NT2/D1 (cell line): ENCODE measurements at places on chromosomes 5 and 9.

- DNase-seq, result no peak
Observed at GRCh38 chr9:83220730-83221129, 157.8 kb upstream of the RASEF start.

DNA sequence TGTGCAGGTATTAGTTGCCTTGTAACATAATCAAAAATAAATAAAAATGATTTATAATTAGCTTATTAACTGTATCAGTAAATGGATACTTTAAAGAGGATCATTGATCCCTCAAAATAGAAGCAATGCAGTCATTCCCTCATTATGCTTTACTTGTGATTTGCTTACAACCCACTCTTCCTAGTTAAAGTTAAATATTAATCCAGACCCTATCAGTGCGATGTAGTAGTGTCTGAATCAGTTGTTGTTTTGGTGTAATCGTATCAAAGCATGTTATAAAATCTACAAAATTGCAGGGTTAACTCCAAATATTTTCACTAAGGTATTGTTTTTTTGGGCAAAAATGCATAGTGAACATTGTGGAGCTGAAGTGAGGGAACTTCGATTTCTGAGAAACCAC, 17.6 kb downstream of the TENT4A start:
- no peak for DNase-seq

DNA sequence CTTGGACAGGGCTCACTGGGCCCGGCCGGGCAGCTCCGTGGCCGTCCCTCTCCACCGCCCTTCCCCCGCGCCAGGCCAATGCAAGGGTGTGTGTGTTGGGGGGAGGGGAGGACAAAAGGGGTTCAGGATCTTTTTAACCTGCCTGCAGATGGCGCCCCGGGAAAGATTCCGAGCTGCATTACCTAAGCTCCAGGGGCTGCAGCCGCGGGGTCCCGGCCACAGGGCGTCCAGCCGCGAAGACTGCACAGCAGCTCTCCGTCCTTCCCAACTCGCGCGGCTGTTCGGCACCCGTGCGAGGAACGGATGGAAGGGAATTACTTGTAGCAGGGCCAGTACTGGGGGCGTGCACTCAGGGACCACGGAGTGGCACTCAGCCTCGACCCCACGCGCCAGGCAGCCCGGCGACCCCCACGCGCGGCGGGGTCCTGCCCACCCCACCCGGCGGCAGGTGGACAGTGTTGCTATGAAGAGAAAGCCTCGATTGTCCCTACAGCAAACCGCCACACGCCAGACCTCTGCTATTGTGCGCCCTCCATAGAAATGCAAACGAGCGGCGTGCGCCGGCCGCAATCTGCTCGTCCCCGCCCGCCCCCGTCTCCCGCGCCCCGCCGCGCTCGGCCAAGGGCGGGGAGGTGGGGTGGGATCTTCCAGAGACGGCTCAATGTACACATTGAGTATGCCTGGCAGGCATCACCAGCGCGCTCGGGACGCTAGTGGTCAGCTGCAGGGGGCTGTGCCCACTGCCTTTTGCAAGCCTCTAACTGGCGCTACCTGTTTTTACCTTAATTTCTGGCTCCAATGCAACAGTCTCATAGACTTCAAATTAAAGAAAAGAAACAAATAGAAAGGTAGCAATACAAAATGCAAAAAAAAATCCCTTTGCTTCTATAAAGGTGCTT, 796 bp upstream of the GADD45G start:
- peak; percentile 93 for DNase-seq

- no peak for DNase-seq
Observed at GRCh38 chr9:119318371-119318770, 50.9 kb downstream of the BRINP1 start.

DNA sequence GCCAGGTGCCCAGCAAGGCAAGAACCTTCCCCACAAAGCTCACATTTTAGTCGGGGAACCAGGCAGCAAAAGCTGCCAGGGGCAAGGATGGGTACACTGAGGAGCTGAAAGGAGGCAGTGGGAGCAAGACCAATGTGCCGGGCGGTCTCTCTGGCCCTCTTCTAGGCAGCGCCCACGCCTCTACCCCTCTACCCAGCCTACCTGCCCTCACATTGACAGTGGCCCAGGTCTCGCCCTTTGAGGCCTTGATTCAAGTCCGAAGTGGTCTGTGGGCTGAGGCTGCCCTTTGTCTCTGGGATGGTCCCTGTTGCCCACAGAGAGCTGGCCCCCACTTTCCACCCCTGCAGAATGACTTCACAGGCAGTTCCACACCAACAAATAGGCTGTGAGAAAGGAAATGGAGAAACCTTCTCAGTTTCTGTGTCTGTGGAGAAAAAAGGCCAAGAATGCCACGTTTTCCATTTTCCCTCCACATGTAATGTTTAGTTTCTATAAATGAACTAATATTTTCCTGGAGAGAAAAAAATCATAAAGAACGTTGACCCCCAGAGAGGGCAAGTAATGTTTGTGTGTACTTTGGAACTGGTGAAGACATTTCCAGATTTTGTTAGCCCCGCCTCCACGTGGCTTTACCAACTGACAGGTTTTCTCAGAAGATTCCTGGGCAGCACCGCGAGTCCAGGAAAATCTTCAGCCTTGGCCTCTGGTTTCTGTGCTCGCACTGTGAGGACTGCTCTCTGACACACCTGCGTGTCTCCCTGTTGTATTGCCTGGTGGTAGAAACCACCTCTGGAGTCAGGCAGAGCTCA, 57.4 kb upstream of the ANGPTL2 start:
- no peak for DNase-seq

DNA sequence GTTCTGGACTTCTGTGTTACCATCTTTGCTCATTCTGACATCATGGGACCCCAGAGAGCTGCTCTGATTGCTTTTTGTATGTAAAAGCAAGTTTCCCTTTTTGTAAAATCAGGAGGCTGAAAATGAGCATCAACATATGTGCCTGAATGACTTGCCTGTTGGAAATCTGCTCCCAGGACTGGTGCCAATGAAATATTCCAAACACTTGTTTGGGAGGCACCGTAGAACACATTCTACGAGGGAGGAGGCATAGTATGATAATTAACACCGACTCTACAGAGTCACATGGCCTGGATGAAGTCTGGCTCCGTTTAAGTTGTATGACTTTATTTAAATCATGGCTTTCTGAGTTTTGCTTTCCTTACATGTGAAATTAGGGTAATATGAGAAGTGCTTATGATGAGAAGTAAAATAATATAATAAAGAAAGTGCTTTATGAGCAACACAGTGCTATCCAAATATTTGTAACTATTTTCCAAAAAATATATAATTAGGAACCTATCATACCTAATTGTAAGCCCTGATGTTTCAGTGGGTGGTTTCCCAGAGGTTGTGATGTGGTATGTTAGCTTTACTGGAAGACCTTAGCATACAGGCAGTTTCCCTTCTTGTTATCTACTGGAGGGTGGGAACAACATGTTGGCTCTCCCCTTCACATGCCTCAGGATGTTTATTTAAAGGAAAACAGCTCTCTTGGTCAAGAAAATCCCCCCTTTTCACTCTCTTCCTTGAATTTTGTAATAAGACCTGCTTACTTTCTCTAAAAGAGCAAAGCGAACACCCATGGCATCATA, 238.1 kb downstream of the FBXL7 start:
- no peak for DNase-seq

GRCh38 chr9:76810377-76810957, 46.2 kb downstream of the PCA3 start:
- peak; percentile 62 for DNase-seq

GRCh38 chr5:142654578-142655058, 31.3 kb downstream of the FGF1 start:
- no peak for DNase-seq

DNA sequence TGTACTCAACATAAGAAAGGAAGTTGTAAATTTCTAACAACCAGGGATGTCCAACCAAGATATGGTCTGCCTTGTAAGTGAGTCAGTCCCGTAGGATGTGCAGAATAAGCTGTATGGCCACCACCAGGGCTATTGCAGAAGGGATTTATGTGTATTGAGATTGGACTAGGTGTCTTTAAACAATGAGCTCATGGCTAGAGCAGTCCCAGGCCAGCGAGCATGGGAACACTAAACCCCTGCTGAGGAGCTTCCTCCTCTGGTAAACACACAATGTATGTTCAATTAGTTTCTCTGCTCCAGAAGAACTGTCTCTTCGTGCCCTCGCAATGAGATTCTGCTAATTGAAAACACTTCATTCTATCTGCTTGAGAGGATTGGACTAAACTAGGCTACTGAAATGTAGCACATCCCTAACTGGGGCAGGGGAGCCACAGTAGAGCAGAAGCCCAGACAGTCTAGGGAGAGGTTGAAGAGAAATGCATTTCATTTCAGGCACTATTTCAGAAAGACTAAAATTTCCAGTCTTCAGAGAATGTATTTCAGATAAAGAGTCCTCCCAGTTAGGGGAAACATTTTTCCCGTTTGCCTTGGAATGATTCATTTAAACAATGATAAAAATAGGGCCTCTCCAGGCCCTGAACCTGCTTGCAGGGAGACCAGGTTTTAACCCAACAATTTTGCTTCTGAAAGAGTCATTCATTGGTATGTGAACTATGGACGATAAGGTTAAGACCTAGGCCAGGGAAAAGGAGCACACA, 154.7 kb downstream of the FAM114A2 start:
- DNase-seq, result no peak

DNA sequence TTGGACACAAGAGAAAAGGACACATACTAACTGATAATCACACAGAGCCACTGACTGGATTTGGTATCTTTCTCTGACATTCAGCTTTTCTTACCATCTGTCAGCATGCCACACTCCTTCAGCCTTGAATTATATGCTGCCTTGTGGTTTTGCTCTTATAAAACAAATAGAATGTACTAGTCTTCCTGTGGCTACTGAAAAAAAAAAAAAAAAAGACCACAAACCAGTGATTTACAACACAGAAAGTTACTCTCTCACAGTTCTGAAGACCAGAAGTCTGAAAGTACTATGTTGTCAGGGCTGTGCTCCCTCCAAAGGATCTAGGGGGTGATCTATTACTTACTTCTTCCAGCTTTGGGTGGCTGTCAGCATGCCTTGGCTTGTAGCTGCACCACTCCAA, 82.3 kb downstream of the THBS4 start:
- no peak for DNase-seq

DNA sequence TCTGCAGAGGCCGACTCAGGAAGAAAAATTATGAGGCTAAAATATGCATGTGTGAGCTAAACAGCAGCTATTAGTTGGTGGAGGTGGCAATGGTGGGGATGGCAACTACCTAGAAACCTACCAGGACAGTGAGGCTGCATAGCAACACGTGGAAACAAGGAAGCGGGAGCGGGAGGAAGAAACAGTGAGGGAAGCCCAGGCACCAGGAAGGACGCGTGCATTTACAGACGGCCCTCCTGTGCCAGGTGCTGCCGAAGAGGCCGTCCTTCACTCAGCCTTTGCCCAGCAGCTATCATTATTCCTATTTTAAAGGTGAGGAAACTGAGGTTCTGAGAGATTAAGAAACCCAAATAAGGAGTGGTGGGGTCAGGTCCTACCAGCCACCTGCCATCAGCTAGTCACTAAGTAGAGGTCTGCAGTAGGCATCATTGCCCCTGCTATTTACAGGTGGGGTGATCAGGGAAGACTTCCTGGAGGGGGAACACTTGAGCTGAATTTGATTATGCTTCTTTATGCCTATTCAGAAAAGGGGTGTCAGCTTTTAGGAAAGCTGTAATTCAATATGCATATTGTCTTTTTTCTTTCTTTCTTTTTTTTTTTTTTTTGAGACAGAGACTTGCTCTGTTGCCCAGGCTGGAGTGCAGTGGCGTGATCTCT, 125.3 kb downstream of the CRB2 start:
- DNase-seq, result no peak

DNA sequence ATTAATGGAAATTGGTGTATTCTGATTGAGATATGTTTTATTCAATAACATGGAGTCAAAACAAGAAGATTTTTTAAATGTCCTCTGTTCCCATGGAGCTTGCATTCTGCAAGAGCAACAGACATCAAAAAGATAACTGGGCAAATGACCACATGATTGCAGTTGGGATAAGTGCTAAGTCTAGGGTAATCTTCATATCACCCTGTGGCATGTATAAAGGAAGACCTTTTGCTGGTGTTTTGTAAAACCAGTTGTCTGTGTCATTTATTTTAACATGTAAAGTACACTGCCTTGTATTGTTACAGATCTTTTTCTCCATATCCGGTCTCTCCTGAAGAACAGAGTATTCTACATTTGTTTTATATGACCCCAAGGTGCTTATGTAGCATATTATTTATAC, 44.0 kb downstream of the PTCD2 start:
- DNase-seq, result no peak

GRCh38 chr9:20551835-20552234, 70.5 kb downstream of the MLLT3 start:
- DNase-seq, result no peak

DNA sequence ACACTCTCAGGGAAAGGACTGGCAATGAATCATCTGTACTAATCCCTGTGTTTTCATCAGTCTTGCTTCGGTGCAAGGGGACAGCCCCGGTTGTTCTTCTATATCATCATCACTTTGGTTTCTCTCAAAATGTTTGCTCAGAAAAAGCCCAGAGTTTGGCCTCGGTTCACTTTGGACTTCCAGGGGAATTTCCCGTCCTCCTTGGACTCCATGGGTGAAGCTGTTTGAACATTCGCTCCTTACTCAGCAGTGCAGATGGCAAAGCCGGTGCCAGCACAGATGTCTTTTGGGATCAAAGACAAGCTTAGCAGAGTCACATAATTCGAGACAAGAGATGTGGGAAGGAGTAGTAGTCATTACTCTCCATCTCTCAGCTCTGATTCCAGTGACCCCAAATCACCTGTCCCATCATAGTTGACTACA, 69.8 kb upstream of the TNFSF8 start:
- DNase-seq, result no peak

- DNase-seq, result no peak
Observed at GRCh38 chr9:134101623-134102149, 33.9 kb upstream of the BRD3 start.

DNA sequence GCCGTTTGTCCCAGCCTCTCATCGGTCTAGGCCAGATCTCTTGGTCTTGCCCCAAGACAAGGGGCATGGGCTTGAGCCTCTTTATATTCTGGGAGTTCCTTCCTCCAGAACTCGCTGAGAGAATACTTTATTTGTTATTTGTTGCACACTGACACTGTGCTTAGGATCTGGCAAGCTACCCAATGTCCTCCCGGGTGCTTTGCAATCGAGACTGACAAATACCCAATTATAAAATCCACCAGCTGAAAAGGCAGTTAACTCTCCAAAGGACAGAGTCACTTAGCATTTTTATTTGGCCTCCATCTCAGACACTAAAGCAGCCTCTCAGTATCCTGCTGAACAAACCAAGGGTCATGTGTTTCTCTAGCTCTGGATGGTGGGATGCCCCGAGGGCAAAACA, 500.2 kb upstream of the DAP start:
- no peak for DNase-seq

GRCh38 chr9:109767404-109767803, 12.6 kb upstream of the PALM2AKAP2 start:
- DNase-seq, result peak; percentile 78

DNA sequence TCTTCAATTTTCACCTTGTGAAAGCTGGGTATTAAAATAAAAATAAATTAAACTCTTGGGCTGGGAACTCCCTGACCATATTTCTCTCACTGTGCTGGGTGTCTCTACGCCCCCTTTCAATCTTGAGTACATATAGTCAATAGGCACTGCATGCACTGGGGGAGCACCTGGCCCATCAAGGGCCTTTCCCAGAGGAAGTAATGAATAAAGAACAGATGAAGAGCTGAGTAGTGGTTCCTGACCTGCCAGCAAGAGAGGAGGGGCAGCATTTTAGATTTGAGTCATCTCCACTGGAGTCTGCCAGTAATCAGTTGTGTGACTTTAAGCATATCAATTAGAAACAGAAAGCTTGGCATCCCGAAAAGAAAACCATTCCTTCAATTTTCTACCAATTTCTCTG, 6.2 kb downstream of the MAPKAP1 start:
- DNase-seq, result peak; percentile 38
